ENCODE measurements at places on chromosomes 2 and 18.

DNA sequence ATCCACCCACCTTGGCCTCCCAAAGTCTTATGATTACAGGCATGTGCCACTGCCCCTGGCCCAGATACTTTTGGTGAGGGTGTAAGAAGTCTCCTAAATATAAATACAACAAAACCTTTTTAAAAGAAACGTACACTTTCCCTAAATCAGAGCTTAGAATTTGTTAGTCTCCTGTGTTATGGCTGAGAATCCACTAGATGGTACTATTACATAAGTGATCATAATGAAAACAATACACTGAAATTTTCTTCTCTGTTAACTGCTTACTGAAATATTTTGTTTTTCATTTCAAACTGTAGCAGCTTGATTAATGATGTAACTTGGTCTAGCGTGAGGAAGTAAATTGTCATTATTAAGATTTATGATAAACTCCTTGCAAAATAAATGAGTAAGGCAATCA lies 74.8 kb upstream of the FAM98A start:
- DNase-seq, result peak; percentile 12

GRCh38 chr2:24125956-24126355 lies 2.7 kb downstream of the FAM228B start:
- DNase-seq, result no peak

GRCh38 chr2:126899616-126900185 lies 1.0 kb downstream of the TEX51 start:
- no peak for DNase-seq

DNA sequence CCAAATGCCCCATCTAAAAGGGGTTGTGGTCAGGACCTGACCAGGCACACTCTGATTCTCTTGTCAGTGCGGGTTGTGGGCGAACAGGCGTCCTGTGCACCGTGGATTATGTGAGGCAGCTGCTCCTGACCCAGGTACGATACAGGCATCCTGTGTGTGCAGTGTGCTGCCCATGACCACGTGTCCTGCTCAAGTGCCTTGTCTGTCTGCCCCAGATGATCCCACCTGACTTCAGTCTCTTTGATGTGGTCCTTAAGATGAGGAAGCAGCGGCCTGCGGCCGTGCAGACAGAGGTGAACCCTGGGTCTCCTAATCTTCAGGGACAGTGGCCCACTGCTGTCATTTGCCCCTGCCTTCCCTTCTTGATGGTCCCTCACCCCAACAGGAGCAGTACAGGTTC lies 14.6 kb downstream of the PTPN18 start:
- peak; percentile 69 for DNase-seq

DNA sequence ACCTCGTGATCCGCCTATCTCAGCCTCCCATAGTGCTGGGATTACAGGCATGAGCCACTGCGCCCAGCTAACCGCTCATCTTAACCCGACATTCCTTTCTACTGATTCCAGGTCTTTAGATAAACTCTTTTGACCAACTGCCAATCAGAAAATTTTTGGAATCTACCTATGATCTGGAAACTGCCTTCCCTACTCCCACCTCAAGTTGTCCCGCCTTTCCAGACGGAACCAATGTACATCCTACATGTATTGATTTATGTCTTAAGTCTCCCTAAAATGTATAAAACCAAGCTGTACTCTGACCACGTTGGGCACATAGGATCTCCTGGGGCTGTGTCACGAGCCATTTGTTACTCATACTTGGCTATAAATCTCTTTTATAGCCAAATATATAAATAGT lies 3.2 kb upstream of the NEU2 start:
- no peak for DNase-seq

DNA sequence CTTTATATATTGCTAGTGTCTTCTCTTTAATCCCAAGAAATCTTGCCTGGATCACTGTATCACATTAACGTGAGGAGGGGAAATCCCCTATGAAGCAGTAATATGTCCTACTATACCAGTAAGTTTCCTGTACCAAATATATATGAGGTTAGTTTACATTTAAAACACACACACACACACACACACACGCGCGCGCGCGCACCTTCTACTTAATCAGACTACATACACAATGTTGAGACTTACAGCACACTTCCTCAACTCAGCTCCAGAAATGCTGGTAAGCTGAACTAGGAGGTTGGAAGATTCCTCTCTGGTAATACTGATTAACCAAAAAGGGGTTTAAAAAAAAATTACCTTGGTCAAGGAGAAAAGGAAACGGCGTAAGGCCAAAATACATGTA lies 49.3 kb downstream of the USP34 start:
- DNase-seq, result no peak

DNA sequence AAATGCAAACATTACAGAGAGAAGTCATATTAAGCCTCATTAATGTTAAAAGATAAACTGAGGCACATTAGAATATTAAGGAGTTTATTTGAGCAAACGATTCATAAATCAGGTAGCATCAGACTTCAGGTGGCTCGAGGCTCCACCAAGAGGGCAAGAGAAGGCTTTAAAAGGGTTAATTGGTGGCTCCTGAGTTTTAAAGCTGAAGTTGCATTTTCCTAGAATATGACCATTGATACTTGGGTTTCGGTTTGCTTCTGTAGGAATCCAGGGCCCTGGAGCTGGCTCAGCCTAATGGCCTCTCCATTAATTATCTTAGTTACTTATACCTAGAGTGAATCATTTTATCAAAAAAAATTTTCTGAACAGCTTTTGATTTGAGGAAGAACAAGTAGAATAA lies 123.7 kb upstream of the NABP1 start:
- DNase-seq, result no peak

- no peak for DNase-seq
These were observed 49.4 kb downstream of the TMEM178A start for GRCh38 chr2:39715095-39715494.

- no peak for DNase-seq
These were observed 1210.5 kb upstream of the GYPC start for GRCh38 chr2:125445495-125445894.

- DNase-seq, result peak; percentile 73
These were observed 22.8 kb upstream of the DGKD start for GRCh38 chr2:233331536-233331935.

DNA sequence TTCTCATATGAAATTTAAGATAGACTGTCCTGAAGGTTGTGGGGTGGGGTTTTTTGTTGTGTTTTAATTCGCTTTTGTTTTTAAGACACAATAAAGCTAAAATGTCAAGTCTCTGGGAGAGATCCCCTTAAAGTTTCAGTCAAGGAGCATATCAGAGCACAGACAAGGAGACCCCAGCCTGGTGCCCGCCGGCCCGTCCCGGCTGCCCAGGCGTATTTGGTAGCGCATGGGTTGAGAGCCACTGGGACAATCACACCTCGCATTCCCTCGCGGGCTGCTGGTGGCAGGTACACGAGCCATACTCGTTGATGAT lies 2.6 kb downstream of the LRRTM1 start:
- no peak for DNase-seq

DNA sequence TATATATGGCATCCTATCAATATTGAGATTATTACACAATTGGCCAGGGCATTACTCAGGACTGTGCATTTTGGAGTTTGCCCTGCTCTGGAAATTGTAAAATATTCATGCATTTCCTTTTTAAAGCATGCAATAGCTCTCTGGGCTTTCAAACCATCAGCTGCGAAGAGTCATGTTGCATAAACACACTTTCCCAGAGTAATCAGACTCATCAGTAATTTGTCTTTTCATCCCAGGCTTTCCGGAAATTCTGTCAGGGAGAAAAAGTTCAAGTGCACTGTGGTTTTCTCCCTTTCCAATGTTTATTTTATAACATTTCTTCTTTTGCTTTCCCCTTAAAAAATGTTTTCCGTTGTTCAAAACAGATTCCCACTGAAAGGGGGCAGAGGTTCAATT lies 38.9 kb upstream of the FHL2 start:
- no peak for DNase-seq

- no peak for DNase-seq
These were observed 81.6 kb upstream of the TMEM17 start for GRCh38 chr2:62587592-62587991.

DNA sequence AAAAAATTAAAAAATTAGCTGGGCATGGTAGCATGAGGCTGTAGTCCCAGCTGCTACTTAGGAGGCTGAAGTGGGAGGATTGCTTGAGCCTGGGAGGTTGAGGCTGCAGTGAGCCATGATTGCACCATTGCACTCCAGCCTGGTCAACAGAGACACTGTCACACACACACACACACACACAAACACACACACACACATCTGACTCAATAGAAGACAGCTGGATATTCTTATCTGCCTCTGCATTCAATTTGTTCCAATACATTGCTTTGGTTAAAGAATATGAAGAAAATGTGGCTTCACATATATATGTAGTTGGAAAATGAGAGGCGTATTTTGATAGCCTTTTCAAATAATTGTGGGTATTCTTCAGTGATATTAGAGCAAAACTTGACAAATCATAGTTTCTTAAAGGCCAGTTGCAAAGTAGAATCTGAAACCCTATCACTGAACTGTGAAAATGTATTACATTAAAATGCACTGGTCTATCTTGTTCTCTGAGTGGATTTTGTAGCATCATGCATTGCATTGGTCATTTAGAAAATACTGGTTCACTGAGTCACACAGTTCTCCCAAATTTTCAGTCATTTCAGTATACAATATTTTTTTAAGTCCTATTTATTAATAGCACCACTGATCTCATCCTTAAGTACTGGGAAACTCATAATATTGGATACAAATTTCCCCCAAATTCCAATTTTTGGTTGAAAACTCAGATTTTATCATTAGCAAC lies 140.9 kb downstream of the MCFD2 start:
- DNase-seq, result no peak

- no peak for DNase-seq
These were observed 33.3 kb downstream of the NAB1 start for GRCh38 chr2:190682168-190682567.

GRCh38 chr2:121783180-121783579 lies 27.7 kb downstream of the TSN start:
- DNase-seq, result no peak

DNA sequence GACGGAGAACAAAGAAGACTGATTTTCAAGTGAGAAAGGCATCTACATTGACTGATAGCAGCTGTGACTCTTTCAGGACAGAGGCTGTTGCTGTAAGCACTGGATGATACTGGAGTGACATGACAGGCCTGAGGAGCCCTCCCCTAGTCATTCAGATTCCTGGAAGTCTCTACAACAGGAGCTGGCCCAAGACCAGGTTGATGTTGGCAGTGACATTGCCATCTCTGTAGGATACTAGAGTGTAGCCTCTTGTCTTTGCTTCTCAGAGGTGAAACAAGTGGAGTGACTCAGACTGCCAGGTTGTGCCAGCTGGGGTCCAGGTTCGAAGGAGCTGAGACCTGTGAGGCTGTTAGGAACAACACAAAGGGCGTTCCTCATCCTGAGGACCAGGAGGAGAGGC lies 44.7 kb upstream of the SH3RF3 start:
- no peak for DNase-seq

DNA sequence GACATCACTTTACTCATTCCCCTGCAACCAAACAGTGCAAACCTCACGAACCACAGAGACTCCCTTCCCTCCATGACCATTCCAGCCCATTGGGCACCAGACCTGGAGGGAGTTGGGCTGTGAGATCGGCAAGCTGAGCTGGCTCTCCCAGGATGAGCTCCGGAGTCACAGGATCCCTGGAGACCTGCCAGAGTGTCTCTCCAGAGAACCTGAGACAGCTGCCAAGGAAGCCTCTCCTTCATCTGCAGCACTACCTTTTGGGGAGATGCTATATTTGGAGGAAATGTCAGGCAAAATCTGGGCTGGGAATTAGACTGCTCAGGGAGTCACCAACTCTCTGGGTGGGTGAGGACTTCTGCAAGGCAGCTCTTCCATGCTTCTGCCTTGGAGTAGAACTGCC lies 417.4 kb downstream of the TNS1 start:
- no peak for DNase-seq

DNA sequence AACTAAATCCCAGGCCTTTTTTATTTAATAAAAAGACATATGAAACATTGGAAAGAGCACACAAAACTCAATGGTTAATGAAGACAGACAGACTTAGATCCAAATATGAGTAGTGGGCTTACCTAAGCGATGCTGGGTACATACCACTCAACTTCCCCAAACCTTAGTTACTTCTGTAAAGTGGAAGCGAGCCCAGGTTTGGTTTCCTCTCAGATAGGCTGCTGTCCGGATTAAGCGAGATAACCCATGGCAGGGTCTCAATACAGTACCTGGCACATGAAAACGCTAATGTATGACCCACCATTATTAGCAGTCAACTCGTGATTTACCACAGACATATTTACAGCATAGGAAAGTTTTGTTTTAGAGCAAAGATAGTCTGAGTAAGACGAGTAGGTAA lies 21.6 kb downstream of the MBOAT2 start:
- no peak for DNase-seq

GRCh38 chr18:79790996-79791972 lies 6.5 kb upstream of the KCNG2 start:
- DNase-seq, result no peak

- no peak for DNase-seq
These were observed 12.3 kb upstream of the SNTG2 start for GRCh38 chr2:938181-939005.

DNA sequence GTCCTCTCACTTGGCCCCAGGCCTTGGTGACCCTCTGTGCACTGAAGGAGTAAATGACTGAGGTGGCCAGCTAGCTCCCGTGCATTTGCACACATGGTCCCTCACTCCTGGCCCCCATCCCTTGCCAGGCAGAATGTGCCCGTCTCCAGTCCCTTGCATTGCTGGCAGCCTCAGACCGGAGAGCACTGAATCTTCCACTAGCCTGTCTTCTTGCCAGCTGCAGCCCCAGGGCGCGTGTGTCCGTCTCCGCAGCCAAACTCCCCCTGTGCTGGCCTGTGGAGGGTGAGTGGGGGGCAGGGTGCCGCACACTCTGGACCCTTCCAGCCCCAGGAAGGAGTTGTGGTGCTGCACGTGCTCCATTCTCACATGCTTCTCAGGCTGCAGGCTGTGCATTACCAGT lies 35.9 kb downstream of the INPP4A start:
- DNase-seq, result no peak

- DNase-seq, result no peak
These were observed 43.4 kb downstream of the THUMPD2 start for GRCh38 chr2:39735648-39736047.

DNA sequence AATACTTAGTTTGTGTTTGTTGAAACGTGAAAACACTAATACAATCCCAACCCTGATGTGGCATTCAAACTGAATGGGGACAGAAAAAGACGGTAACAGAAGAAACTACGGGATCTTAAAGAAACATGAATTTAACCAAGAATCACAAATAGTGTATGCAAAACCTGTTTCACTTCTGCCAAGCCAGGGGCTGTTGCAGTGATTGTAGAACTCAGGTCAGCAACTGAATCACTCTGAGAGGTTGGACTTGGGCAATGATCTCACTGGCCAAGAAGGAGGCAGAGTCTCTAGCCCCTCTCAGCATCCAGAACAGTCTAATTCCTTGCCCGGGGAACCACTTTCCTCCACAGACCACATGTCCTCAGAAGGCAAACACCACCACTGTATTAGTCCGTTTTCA lies 54.9 kb upstream of the CRIM1 start:
- no peak for DNase-seq
